ENCODE measurements at places on chromosomes 12 and 14. TPM values are rescaled to one million over a fixed set of nuclear protein-coding genes. Genes with fewer than 3 reads are reported as not detected.

GRCh38 chr12:121930862-121931261 lies 12.5 kb downstream of the CFAP251 start:
- no peak for DNase-seq

- DNase-seq: no peak
Observed at GRCh38 chr14:86815341-86815740, 1177.6 kb downstream of the GALC start.

GRCh38 chr14:84127495-84127894 lies 1402.4 kb upstream of the FLRT2 start:
- DNase-seq: no peak

GRCh38 chr12:122874081-122874480 lies 21.8 kb downstream of the VPS37B start:
- no peak for DNase-seq

- DNase-seq: no peak
Observed at GRCh38 chr12:62379026-62379722, 87.5 kb upstream of the MON2 start.

Gene SCN8A
- 3.4 TPM for polyA plus RNA-seq

Measured in left kidney (tissue), 8 donors.